ENCODE measurements at places on chromosomes 1 and 21.

DNA sequence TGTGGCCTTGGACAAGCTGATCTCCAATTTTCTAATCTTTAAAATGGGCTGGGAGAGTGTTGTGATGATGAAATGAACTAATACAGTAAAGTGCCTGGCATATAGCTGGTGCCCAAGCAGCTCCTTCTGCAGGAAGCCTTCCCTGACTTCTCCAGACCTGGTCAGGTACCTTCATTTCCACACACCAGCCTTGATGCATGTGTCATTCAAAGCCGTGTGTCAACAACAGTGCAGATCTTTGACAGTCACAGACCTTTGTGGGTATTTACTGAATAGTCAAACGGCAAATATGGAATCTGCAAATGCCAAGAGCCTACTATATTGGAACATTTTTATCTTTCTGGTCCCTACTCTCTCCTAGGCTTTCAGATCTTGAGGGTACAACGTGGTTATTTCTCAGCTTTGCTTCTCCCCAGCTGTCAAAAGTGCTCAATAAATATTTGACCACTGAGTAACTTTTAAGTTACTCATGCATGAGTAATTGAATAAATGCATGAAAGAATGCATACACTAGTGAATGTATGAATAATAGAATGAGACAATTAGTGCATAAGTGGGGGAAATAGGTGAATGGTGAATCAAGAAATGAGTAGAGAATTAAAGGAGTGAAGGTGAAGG lies 75.4 kb downstream of the MDM4 start:
- DNase-seq = no peak

- DNase-seq = no peak
These were observed 14.0 kb upstream of the AIM2 start for GRCh38 chr1:159090286-159091179.

DNA sequence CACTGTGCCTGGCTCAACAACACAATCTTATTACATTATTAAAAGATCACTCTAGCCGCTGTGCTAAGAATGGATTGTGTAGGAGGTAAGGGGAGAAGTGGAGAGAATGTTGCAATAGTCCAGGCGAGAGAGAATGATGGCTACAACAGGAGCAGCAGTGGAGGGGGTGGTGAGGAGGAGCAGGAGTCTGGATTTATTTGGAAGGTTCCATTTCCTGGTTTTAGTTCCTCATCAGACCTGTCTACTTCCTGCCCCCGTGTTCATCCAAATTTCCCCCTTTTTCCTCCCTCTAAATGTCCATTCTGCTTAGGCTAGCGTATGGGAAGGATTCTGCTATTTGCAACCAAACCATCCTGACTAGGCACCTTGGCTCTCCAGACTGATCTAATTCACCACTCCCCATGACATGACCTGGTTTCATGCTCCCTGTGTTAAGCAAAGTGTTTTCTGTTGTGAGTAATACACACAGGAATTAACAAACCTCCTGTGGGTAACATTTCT lies 35.1 kb upstream of the EYA3 start:
- no peak for DNase-seq

- no peak for DNase-seq
These were observed 17.3 kb upstream of the RHBDL2 start for GRCh38 chr1:38958967-38959366.

DNA sequence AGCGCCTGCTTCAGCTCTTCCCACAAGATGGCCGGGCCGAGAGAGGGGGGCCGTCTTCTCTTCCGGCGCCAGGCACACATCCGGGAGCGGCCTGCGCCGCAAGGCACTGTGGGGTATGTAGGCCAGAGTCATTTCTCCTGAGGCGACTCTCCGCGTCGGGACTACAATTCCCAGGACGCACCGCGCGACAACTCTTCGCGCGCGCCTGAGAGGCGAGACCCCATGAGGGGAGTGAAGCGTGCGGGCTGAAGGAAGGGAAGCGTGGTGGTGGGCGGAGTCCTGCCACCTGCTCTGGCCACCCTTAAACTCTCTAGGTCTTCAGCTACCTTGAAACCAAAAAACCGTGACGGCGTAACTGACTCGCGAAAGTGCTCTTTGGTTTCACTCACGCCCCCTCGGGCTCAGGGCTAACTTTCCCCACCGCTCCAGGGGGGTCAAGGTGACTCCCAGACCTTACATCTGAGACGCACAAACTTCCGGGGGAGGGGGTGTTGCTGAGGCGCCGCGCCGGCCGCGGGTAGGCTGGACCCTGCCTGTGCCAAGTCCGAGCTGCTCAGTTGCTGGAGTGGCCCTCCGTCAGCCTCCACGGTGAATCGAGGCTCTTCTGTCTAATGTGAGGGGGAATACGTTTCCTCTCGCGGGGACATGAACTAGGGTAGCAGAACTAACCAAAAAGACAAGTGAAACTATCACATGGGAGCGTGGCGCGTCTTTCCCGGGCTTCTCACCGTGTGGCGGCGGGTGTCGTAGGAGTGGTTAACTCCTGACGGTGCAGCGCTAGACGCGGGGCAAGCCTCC lies at the start of gene SERBP1:
SERBP1 (minus strand) TSS at position 45 of the 798 bp plus-strand sequence. CDS start 102 bp downstream, outside the sequence.
- DNase-seq = peak; percentile 95

GRCh38 chr1:12296623-12297022 lies 66.8 kb downstream of the VPS13D start:
- peak; percentile 5 for DNase-seq

GRCh38 chr1:221801773-221802516 lies 60.1 kb upstream of the DUSP10 start:
- DNase-seq = no peak
